Right ventricle myocardium inferior (tissue), 1 donor: ENCODE measurements at places on chromosomes 12 and 14. TPM values are rescaled to one million over a fixed set of nuclear protein-coding genes. Genes with fewer than 3 reads are reported as not detected.

DNA sequence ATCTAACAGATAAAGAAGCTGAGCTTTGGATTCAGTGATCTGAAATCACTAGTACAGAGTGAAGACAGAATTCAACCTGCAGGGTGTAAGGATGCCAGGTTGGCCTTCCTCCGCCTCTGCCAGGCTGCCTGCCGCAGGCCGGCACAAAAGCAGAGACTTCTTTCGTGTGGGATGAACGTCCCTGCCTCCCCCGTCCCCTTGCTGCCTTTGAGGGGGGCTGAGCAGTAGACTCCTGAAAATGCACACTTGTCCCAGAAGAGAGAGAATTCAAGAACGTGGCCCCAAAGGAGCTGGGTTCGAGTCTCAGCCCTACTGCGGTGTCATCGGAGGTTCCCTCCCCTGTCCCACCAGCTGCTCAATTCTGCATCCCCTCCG is 154.3 kb downstream of the BCL11B start:
- DNase-seq: no peak

The RERGL gene
- total RNA-seq: 2.1 TPM

DNA sequence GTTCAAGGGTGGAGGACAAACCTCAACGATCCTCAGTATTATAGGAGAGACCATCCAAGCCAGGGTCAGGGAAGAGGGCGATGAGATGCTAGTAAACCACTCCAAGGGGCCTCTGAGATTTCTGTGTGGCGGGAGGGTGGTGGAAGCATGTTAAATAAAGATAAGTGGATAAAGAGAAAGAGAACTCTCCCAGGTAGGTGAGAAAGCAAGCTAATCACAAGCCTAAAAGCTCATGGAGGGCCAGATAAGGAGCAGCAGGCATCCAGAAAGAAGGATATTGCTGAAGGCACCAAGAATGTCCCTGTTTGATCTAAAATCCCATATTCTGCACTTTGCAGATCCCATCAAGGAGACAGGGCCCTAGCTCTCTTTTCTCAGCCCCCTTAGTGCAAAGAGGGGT is 48.3 kb upstream of the PARP11 start:
- no peak for DNase-seq

- no peak for DNase-seq
These were observed 268.5 kb downstream of the ALG10B start for GRCh38 chr12:38585086-38585485.

DNA sequence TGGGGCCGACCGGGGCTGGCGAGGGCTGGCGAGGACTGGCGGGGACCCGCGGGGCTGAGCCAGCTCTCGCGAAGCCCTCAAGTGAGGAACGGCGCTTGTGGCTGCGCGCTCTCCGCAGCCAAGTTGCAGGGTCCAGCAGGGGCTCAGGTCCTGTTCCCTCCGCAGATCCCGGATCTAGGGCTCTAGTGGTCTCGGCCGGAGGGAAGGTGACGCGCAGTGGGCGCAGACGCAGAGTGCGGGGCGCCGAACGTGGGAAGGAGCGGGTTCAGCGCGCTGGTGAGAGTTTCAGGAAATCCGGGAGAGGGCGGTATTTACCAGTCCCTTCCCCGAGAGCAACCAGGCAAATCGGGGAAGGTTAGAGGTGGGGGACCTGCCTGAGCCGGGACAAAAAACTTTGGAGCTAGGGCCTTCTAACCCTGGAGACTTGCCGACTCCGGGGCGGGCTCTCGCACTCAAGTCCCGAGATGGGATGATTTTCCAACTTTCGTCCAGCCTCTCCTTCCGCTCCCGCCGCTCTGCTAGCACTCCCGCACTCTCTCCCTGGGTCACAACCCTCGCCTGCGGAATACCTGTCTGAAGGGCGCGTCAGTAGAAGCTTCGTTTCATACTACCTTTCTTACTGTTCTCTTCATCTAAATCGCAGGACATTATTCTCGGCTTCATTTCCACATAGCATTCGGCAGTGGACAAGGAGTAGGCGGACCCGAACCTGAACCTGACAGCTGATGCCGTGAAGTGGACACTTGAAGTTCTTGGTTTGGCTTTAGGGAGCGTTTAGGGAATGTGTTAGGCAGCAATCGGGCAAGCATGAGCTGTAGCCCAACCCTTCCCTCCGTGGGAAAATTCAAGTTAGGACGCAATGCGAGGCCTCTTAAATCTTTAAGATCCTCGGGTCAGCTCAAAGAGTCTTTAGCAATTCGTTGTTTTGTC is 13.6 kb upstream of the PAX9 start:
- DNase-seq: no peak

The TMEM132C gene
- 2.6 TPM for total RNA-seq

GRCh38 chr12:13973996-13974395 is 7.4 kb downstream of the GRIN2B start:
- no peak for DNase-seq

The CCND2 gene
- total RNA-seq: 214 TPM

DNA sequence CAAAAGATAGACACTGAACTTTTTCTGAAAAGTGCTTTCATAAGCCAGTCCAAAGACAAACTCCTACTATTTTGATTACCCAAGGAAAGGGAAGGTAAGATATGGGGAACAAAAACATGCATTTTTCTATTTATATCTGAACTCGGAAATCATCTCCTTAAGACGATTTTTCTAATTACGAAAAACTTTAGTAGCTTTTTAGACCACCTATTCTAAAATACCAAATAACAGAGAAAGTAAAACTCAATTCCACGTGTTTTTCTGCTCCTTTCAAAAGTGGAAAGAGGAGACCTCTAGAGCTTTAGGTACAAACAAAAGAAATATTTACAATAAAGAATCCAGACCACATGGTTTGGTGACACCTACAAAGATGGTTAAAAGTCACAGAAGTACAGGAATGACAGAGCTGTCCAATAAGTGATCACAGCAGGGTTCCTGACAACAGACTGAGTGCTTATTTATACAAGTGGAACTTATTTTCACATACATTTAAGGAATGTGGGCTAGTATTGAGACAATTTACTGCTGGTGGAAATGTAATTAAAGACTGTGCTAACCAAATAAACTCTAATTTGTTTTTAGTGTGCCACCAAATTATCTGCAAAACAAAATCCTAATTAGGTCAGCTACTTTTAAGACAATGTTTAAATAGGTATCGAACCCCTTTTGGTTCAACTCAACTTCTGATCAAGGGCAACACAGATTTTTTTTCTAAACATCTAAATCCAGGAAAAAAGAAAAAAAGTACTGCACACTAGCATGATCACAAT is 2.4 kb downstream of the LRIG3 start:
- no peak for DNase-seq

The C12orf50 gene
- total RNA-seq: 0.05 TPM

The OR6C68 gene
- total RNA-seq: not detected

DNA sequence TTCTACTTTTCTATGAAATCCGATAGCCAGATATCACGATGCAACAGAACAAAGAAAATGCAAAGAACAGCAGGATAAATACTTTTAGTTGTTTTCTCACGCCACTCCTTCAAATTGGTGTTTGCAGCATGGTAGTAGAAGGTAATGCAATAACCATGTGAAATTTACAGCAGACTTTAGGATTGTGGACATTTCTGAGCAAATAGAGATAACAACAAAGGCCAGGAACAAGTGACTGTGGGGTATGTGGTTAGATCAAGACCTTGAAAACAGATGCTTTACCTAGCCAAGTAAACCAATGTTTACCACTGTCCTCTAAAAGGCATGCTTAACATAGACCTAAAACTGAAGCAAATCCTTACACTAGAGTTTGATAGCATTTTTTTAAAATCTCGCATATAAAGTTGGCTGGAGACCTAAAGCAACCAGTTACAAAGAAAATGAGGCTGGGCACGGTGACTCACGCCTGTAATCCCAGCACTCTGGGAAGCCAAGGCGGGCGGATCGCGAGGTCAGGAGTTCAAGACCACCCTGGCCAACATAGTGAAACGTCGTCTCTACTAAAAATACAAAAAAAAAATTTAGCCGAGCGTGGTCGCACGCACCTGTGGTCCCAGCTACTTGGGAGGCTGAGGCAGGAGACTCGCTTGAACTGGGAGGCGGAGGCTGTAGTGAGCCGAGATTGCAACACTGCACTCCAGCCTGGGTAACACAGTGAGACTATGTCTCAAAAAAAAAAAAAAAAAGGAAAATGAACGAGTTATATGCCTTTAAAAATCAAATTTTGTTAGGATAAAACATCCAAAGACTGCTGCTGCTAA is 123.2 kb upstream of the FOXN3 start:
- no peak for DNase-seq

- DNase-seq: no peak
These were observed 66.6 kb downstream of the GALNT8 start for GRCh38 chr12:4786795-4787194.

The FGF6 gene
- total RNA-seq: not detected

The LMNTD1 gene
- total RNA-seq: not detected

GRCh38 chr12:114395755-114396152 is 10.2 kb downstream of the TBX5 start:
- no peak for DNase-seq

- DNase-seq: no peak
These were observed 13.4 kb downstream of the MARK3 start for GRCh38 chr14:103398427-103399195.

DNA sequence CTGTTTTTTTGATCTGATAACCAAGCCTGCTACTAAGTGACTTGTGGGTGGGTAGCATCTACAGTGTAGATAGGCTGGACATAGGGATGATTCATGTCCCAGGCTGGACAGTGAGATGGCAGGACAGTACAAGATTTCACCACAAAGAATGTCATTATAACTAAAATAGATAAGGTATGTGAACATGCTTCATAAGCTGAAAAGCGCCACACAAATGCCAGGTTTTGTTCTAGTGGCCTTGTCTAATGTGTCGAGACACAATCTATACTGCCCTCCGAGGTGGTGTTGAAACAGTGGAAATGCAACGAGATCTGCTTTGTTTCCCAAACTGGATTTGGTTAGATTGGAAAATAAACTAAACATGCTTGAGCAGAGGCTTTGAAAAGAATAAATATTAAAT is 4.4 kb downstream of the LGALS3 start:
- no peak for DNase-seq

The TDRD9 gene
- 2.5 TPM for total RNA-seq

DNA sequence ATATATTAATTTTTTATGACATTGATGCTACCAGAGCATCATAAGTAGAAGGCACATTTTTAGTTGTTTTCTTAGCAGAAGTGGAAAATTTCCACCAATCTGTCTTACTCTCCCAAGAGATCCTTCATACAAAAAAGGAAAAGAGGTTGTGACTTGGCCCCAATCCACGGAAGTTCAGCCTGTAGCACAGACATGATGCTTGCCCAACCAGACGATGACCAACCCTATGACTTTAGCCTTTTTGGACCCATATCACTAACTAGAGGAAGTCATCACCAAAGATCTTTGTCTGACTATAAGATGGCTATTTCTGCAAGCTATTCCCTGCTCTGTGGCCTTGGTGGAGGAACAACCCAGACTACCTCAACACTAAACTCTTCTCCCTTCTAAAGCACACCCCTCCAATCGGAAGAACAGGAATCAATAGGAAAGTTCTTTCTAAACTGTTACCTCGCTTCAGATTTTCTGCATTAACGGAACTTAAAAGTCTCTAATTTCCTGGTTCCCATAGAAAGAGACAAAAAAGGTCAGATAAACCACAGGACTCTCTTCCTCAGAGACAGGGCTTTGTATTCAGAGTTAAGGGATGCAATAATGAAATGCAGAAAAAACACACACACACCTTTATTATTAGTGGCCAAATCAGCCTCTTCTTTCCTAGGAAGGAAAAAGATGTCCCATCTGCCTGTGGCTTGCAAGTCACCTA is 4.1 kb upstream of the RHOJ start:
- no peak for DNase-seq

GRCh38 chr14:41900644-41901043 is 294.0 kb downstream of the LRFN5 start:
- no peak for DNase-seq

- DNase-seq: no peak
These were observed 8.6 kb downstream of the WDR89 start for GRCh38 chr14:63632932-63633514.

- DNase-seq: no peak
These were observed 161.5 kb downstream of the SEC23A start for GRCh38 chr14:38941488-38941887.

DNA sequence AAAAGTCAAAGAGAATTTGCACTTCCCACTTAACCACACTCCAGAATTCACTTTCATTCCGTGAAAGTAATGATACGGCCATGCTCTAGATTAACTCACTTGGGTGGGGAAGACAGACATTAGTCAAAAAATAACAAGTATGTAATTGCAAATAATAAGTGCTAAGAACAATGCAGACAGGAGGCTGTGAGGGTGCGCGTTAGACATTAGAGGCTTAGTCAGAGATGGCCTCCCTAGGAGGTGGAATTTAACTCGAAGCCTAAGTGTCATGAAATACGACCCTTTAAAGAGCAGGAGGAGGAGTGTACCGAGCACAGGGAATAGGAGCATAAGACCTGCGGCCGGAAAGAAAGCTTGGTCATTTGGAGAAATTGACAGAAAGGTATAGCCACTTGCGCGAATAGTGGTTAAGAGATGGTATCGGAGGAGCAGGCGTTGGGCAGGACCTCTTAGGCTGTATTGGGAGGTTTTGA is 628 bp downstream of the SNRPF start:
- no peak for DNase-seq

The GZMH gene
- 1.2 TPM for total RNA-seq

GRCh38 chr12:18165422-18165871 is 75.5 kb upstream of the RERGL start:
- no peak for DNase-seq

The HOXC11 gene
- total RNA-seq: not detected

The PLEK2 gene
- total RNA-seq: not detected

- no peak for DNase-seq
These were observed 78.5 kb upstream of the RASSF3 start for GRCh38 chr12:64531665-64532334.
